ENCODE measurements at places on chromosomes 2 and 18. TPM values are rescaled to one million over a fixed set of nuclear protein-coding genes. Genes with fewer than 3 reads are reported as not detected.

- H3K27me3 ChIP-seq = no peaks in the 10 kb centered on the region
- H3K36me3 ChIP-seq = no peaks in the 10 kb centered on the region
- H3K27ac ChIP-seq = no peak overlapping the region
- no peaks in the 10 kb centered on the region for H3K4me1 ChIP-seq
- DNase-seq = no peak
Observed at GRCh38 chr2:16250466-16250865, 310.1 kb downstream of the MYCN start.

The IL36A gene
- not detected for total RNA-seq

DNA sequence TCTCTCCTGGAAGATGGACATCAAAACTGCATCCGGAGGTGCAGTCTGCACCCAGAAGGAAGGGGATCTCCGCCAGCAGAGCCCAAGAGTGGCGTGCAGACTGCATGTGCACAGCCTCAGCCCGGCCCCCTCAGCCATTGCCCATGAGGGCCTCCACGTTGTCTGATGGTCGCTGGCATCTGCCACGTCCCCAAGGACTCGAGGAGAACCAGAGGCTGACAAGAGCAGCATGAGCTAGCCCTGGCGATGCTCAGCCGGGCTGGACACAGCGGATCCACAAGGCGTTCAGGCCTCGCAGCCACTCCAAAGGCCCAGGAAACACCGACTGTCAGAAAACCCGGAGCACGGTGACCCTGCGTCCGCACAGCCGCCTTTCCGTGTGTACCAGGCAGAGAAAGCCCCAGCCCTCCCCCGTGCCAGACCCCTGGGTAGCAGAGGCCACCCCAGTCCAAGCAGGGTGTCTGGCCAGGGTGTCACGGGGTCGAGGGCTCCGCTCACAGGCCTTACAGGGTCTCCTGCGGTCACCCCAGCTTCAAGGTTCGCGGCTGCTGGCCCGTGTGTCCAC is 48.3 kb downstream of the SLC66A2 start:
- no peaks in the 10 kb centered on the region for H3K27me3 ChIP-seq
- H3K27ac ChIP-seq = no peak overlapping the region
- H3K4me3 ChIP-seq = no peak overlapping the region

DNA sequence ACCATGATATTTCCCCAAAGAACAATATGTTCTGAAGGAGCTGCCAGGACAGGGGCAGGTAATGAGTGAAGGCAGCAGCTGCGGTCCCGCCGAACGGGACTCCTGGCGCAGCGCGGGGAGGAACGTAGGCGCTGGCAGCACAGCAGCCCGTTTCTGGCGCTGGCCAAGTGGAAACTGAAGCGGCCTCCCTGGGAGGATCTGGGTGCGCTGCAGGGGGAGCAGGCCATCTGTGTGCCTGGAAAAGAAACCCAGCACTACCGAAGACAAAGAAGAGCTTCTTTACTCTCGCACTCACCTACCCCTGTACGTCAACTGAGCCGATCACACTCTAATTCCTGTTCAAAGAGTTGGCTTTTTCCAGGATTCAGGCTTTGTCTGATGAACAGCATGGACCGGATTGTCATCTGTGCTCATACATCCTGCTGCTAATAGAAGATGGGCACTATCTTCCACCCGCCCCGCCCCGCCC is 11.8 kb downstream of the G6PC2 start:
- peak overlapping the region; percentile 1 for H3K4me3 ChIP-seq
- no peaks in the 10 kb centered on the region for H3K4me1 ChIP-seq
- peak; percentile 46 for DNase-seq
- H3K27ac ChIP-seq = no peak overlapping the region
- no peaks in the 10 kb centered on the region for H3K27me3 ChIP-seq

- H3K27me3 ChIP-seq = no peaks in the 10 kb centered on the region
- no peak for DNase-seq
- no peaks in the 10 kb centered on the region for H3K36me3 ChIP-seq
- no peak overlapping the region for H3K27ac ChIP-seq
Observed at GRCh38 chr2:160920791-160921303, 239.4 kb upstream of the TANK start.

DNA sequence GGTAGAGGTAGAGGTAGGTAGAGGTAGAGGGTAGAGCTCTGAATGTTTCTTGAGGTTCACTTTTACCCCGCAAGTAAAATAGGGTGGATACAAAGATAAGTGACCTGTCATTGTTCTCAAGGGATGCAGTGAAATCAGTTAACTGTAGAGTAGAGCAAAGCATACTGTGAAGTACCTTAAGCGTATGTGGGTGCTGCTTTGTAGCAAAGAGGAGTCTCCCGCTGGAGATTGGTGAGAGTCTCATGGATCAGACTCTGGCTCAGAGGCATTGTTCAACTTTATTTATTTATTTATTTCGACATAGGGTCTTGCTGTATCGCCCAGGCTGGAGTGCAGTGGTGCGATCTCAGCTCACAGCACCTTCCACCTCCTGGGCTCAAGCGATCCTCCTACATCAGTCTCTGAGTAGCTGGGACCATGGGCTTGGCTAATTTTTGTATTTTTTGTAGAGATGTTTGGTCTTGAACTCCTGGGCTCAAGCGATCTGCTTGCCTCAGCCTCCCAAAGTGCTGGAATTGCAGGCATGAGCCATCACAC is 38.7 kb downstream of the MTA3 start:
- H3K4me3 ChIP-seq = no peak overlapping the region
- H3K4me1 ChIP-seq = no peaks in the 10 kb centered on the region
- no peaks in the 10 kb centered on the region for H3K36me3 ChIP-seq
- H3K27ac ChIP-seq = no peak overlapping the region
- DNase-seq = no peak

Measured in right lobe of liver (tissue), 6 donors.